ENCODE measurements at places on chromosomes 2 and 18.

DNA sequence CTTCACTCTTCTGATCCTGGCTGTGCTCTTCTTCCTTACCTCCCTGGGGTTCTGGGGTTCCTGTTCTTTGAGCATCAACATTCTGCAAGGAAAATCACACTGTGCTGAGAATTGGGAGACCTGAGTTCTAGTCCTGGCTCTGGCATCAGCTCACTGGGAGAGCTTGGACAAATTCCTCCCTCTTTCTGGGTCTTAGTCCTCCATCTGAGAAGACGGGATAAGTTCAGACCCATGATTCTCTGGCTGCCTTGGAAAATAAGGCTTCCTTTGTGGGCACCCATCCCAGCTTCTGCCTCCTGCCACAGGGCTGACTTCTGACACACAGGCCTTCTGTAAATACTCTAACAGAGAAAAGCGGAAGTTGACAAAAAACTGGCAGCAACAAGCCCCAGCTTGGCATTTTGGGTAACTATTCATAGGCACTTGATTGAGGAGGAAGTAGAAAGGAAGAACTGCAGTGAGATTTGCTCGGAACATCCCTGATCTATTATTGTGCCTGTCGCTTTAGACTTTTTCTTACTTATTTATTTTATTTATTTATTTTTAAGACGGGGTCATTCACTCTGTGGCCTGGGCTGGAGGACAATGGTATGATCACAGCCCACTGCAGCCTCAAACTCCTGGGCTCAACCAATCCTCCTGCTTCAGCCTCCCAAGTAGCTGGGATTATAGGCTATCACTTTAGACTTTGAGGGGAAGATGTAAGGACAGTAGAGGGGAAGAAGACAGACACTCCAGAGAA, 7.9 kb downstream of the PCBP1 start:
- no peak for DNase-seq

DNA sequence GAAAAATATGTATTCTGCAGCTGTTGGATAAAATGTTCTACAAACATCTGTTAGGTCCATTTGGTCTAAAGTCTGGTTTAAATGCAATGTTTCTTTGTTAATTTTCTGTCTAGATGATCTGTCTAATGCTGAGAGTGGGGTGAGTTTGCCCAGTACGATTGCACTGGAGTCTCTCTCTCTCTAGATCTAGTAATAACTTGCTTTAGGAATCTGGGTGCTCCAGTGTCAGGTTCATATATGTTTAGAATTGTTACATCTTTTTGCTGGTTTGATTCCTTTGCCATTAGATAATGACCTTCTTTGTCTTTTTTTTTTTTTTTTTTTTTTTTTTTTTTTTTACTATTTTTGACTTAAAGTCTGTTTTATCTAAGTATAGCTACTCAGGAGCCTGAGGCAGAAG, 10.4 kb downstream of the GCC2 start:
- no peak for DNase-seq

DNA sequence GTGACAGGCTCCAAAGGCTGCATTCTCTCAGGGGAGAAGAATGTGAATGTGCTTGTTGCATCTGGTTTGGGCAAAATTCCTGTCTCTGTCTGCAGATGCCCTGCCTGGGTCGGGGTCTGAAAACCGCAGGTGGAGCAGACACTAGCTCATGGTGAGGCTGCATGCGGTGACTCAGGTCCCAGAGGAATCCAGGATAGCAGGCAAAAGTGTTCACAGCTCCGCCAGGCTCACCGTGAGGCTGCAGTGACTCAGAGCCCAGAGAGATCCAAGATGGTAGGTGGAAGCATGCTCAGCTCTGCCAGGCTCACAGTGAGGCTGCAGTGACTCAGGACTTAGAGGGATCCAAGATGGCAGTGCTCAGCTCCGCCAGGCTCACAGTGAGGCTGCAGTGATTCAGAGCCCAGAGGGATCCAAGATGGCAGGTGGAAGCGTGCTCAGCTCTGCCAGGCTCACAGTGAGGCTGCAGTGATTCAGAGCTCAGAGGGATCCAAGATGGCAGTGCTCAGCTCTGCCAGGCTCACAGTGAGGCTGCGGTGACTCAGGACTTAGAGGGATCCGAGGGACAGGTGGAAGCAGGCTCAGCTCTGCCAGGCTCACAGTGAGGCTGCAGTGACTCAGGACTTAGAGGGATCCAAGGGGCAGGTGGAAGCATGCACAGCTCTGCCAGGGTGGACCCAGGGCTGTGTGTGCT, 200.5 kb downstream of the ACKR3 start:
- no peak for DNase-seq

- DNase-seq, result no peak
These were observed 141.0 kb upstream of the EPC2 start for GRCh38 chr2:148503516-148503915.
